Retinal pigment epithelial cell (primary cell): ENCODE measurements at places on chromosomes 5 and 9.

- peak; percentile 26 for DNase-seq
Observed at GRCh38 chr5:157148734-157149615, 6.3 kb upstream of the MED7 start.

DNA sequence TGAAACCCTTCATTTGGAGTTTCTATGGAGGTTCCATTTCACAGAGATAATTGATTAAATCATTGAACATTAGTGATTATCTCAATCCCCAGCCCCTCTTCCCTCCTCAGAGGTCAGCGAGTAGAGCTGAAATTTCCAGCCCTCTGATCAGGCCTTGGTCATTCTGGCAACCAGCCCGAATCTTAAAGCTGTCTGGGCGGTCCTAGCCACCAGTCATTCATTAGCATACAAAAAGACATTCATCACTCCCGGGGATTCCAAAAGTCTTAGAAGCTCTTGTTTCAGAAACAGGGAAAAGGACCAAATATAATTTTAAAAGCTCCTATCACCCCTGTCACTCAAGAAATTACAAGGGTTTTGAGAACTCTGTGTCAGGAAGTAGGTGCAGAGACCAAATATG lies 41.3 kb downstream of the ZNF474 start:
- no peak for DNase-seq

GRCh38 chr9:135810806-135811575 lies 96.4 kb downstream of the CAMSAP1 start:
- DNase-seq: no peak

GRCh38 chr9:93111371-93112115 lies 15.5 kb downstream of the CARD19 start:
- DNase-seq: no peak

- DNase-seq: no peak
Observed at GRCh38 chr9:111743275-111743674, 51.5 kb downstream of the SHOC1 start.

DNA sequence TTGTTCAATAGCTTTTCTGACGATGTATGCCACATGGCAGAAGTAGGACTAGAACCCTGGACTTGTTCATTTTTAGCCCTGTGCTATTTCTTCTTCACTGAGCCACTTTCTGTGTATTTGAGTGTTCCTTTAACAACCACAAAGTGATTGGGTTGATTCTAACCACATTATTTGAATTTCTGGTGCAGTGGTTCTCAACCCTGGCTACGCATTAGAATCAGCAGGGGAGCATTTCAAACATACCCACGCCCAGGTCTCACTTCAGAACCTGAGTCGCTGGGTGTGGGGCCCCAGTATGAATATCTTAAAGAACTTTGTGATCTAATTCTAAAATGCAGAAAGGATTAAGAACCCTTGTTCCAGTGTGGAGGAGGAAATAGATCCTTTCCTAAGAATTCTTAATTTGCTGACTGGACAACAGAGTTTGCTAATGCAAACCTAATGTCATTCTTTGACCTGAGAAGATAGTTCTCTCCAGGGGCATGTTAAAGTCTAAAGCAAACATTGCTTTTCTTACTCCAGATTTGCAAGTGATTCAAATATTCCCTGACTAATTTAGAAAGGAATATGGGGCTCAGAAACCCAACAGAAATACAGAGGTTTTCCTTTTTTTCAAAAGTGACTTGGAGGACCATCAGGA lies 75.4 kb upstream of the GDNF start:
- no peak for DNase-seq

DNA sequence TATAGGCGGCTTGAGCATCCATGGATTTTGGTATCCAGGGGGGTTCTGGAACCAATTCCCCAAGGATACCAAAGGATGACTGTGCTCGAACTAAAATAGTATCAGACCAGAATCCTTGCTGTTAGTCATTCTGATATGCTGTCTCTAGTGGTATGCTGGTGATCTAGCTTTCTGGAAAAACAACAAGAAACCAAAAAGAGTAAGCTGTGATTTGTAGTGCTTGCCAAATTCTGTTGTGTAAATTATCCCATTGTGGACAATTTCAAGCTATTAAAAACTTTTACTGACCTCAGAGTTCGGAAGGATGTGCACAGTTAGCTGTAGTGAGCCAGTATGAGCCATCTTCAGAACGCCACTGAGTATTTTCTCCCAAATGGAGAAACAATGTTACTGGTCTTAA lies 99.0 kb upstream of the FBN2 start:
- no peak for DNase-seq

- DNase-seq: no peak
Observed at GRCh38 chr9:69376651-69377050, 51.6 kb downstream of the ENTREP1 start.

DNA sequence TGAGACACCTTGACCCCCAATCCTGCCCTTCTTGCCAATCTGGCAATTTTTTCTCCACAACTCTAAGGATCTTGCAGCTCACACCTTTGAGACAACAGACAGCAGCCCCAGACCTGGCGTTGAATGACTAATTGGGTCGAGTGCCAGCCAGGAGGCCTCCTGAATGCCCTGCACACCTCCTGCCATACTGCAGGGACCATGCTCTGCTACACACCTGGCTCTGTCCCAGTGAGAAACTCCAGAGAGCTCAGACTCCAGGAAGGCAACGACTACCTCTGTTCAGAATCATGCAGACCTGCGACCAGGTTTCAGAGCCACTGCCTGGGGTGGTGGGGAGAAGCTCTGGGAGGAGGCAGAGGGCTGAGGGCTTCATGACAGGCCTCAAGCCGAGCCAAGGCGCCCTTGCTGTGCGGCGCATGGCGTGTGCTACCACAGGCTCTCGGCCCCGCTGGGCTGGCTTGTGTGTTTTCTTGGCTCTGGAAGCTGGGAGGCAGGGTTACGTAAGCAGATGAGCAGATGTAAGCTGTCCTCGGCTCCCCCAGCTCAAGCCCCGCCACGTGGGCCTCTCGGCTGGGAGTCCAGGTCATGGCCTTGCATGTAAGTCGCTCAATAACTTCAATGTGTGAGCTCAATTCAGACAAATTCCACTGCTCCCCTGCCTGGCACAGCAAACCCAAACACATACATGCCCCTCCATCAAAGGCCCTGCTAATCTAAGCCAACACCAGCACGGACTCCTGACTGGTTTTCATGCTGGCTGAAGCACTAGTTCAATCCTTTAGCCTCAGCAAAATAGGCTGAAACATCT lies 27.5 kb downstream of the B4GALT1 start:
- DNase-seq: peak; percentile 85

GRCh38 chr5:79186021-79186420 lies 49.9 kb upstream of the JMY start:
- DNase-seq: no peak

DNA sequence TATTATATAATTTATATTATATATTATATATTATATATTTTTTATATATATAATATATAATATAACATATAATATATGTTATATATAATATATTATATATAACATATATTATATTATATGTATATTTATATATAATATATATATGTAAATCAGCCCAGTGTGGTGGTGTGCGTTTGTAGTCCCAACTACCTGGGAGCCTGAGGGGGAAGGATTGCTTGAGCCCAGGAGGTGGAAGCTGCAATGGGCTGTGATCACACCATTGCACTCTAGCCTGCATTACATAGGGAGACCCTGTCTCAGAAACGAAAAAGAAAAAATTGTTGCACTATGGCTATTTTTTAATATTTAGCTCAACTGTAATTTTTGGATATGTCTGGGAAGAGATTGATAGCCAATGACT lies 52.4 kb downstream of the NSD1 start:
- DNase-seq: no peak

GRCh38 chr9:20351715-20352114 lies 270.6 kb downstream of the MLLT3 start:
- DNase-seq: no peak

DNA sequence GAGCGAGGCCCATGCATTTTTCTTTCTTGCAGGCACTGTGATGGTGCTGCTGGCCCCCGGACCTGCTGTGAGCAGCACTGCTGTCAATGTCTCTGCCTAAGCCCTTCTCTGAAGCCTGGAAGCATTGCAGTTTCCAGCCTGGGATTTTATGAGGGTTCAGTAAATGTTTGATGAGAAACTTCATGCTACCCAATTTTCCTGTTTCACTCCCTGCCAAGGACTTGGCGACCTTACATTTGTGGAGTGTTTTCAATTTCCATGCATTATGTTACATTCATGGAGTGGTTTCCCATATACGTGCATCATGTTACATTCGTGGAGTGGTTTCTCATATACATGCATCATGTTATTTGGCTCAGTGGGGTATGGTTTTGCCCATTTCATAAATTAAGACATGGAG lies 90.7 kb upstream of the PTCH1 start:
- no peak for DNase-seq

- DNase-seq: no peak
Observed at GRCh38 chr9:77221431-77221830, 44.1 kb downstream of the VPS13A start.

DNA sequence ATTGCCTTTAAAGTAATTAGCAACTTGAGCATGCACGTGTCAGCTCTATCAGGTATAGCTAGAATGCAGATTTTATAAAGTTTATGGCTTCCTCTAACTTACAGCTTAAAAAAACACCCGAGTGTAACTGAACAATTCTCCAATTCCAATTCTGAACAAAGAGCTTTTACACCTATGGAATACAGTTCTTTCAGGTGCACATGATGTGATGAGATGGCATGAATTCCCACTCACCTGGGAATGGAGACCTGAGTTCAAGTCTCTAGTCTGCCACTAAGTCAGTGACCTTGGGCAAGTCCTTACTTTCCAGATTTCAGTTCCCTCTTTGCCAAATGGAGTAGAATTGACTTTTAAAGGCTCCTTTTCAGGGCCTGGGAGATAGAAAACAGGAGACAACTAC lies 1.8 kb downstream of the ZFAND5 start:
- no peak for DNase-seq

DNA sequence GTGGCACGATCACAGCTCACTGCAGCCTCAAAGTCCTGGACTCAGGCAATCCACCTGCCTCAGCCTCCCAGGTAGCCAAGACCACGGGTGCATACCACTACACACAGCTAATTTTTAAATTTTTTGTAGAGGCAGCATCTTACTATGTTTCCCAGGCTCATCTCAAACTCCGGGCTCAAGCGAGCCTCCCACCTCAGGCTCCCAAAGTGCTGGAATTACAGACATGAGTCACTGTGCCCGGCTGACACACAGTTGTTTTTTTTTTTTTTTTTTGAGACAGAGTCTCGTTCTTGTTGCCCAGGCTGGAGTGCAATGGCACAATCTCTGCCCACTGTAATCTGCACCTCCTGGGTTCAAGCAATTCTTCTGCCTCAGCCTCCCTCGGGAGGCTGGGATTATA lies 70.1 kb upstream of the CNOT6 start:
- DNase-seq: no peak

GRCh38 chr9:7844242-7844641 lies 44.7 kb upstream of the DMAC1 start:
- DNase-seq: no peak

DNA sequence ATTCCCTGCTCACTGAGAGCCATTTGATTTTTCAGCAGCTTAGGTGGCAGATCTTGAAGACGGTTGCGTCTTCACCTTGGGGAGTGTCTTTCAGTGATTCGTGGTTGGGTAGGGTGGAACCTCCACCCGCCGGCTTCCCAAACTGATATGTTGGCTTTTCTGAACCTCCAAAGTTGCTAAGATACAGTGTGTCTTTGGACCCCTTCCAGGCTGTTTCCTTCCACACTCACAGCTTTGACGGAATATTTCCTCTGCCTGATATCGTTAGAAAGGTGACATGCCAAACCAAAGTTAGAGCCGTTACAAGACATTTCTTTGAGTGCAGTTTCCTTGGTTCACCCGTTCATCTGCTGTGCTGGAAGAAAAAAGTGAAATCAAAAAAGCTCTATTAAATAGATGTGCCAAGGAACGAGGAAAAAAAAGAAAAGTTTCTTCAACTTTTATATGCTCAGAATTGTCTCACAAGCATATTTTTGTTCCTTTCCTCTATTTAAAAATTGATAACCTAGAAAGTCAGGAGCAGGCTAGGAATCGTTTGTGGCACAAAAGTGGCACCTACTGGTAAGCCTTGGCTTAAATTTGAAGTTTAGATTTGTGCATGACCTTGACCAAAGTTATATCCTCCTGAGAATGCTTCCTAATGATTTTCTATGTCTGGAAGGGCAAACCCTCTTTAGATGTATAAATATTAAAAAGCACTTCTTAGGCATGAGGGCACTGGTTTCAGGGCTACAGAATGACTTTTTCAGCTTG lies 270.7 kb upstream of the WWC1 start:
- no peak for DNase-seq

GRCh38 chr5:16807547-16807864 lies 128.6 kb downstream of the MYO10 start:
- DNase-seq: no peak

DNA sequence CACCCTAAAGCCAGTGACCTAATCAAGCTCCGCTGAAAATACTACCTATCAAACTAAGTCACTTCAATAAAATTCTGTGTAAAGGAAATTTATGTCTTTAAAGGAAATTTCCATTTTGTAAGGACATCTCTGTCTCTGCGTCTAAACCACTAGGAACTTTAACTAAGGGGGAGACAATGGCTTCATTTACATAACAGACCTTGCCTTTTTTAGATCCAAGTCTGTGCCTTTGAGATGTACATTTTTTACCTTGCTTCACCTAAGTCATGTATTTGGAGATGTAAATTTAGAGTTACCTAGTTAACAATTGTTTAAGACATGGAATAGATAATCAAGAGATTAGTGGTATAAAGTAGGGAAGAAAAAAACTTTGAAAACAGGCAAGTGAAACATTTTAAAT lies 10.2 kb upstream of the GLT6D1 start:
- no peak for DNase-seq

GRCh38 chr9:129446828-129447550 lies 173.9 kb downstream of the C9orf50 start:
- no peak for DNase-seq

- no peak for DNase-seq
Observed at GRCh38 chr5:151819830-151820229, 48.1 kb downstream of the G3BP1 start.

DNA sequence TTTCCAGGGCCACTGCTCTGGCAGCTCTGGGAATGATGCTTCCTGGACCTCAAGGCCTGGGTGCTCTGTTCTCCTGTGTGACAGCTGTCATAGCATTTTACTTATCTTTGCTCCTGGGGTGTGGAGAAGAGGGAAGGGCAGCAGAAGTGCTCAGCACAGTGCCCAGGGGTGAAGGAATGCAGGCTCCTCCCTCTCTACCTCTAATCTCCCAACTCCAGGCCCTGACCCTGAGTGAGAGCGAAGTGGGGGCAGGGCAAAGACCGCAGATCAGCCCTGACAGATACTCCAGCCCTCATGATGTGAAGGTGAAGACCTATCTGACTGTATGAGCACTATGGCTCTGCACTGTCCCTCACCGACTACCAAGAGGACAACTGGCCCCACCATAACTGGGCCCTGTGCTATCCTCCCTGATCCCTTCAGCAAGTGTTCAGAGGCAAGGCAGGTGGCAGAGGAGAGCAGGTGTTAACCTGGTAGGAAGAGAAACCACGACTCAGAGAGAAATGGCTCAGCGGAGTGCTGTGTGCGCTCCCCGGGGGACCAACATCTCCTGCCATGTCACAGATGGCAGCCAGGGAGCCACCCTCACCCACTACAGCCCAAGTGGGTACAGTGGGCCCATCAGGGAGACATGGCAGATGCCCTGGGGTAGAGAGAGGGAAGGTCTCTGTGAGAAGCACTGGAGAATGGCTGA lies 16.8 kb downstream of the ACSL6 start:
- no peak for DNase-seq
